ENCODE measurements at places on chromosomes 11 and 22. TPM values are rescaled to one million over a fixed set of nuclear protein-coding genes. Genes with fewer than 3 reads are reported as not detected.

Gene MS4A15
- not detected for total RNA-seq

Gene FOLR3
- total RNA-seq: not detected

Gene SYT13
- not detected for total RNA-seq

Gene OR10A2
- not detected for total RNA-seq

Gene MS4A4A
- total RNA-seq: not detected

Gene ACRV1
- not detected for total RNA-seq

Gene MAJIN
- total RNA-seq: not detected

Gene SPI1
- not detected for total RNA-seq

Gene LMO2
- not detected for total RNA-seq

Measured in activated CD8-positive, alpha-beta memory T cell treated with anti-CD3 and anti-CD28 coated beads for 36 hours (primary cell).